Naive thymus-derived CD4-positive, alpha-beta T cell (primary cell): ENCODE measurements at places on chromosomes 13 and 19. TPM values are rescaled to one million over a fixed set of nuclear protein-coding genes. Genes with fewer than 3 reads are reported as not detected.

Gene LINGO3
- total RNA-seq: 1.3 TPM

Gene RYR1
- total RNA-seq: 0.29 TPM

Gene ZNF99
- not detected for total RNA-seq

Gene FCHO1
- 79.3 TPM for total RNA-seq

Gene REEP6
- total RNA-seq: 5.3 TPM

Gene SCGB2B2
- 0.73 TPM for total RNA-seq

Gene TRIM13
- total RNA-seq: 27.1 TPM

Gene SWSAP1
- 4.0 TPM for total RNA-seq
